ENCODE measurements at places on chromosomes 6 and 20.

GRCh38 chr6:107991061-107991460 lies 33.1 kb upstream of the SEC63 start:
- DNase-seq = no peak

DNA sequence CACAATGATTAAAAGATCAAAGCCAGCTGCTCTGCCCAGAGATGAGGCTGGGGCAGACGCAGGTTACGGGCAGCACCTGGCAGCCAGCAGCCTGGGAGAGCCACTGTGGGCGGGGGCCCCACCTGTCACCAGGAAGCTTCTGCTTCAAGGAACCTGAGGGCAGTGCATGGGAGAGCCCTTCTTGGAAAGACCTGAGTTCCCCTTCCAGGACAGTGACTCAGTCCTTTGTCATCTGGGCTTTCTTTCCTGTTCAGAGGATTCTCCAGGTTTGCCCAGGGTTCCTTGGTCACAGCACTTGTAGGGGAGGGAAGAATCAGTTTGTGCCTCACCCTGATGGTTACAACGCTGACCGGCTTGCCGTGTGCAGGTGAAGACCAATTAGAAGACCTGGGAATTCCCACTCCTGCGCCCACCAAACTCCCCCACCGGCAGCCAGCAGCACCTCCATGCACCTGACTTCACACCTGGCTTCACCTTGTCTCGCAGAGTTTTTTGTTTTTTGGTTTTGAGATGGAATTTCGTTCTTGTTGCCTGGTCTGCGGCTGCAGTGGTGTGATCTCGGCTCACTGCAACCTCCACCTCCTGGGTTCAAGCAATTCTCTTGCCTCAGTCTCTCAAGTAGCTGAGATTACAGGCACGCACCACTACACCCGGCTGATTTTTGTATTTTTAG lies 2.0 kb downstream of the ZBP1 start:
- no peak for DNase-seq

- DNase-seq = no peak
These were observed 233.3 kb upstream of the RUNX2 start for GRCh38 chr6:45094831-45095230.

DNA sequence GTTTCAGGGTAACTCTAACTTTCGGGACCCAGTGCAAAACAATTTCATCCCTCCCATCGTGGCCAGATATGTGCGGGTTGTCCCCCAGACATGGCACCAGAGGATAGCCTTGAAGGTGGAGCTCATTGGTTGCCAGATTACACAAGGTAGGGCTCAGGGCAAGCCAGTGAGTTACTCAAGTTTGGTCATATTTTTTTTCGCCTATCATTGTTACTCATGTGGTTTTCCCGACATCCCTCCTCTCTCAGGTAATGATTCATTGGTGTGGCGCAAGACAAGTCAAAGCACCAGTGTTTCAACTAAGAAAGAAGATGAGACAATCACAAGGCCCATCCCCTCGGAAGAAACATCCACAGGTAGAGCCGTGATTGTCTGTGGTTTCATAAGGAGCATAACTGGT lies 58.2 kb downstream of the DCBLD1 start:
- DNase-seq = no peak

- no peak for DNase-seq
These were observed 71.3 kb upstream of the SLC2A12 start for GRCh38 chr6:134123666-134124208.

GRCh38 chr6:131635384-131636340 lies 1.4 kb upstream of the ENPP3 start:
- DNase-seq = no peak

DNA sequence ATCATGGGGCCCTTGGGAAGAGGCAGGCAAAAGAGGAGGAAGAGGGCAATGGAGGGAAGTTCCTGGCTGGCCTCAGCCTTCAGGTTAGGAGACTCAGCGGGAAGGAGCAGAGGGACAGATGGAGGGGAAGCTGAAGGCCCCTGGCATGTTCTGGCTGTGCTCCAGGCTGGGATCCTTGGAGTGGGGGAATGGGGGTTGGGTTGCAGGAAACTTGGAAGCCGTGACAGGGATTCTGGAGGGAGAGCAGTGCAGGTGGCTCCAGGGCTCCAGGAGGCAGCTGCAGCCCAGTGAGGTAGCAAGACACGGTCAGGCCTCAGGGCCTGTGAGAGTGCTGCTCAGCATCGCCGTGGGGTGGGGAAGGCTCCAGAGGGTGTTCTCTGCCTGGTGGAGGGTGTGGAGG lies 64.6 kb upstream of the SCP2D1 start:
- DNase-seq = no peak

GRCh38 chr6:32291543-32291942 lies 67.7 kb upstream of the NOTCH4 start:
- no peak for DNase-seq

GRCh38 chr20:48326868-48327267 lies 500.9 kb downstream of the PREX1 start:
- DNase-seq = no peak

GRCh38 chr6:125942672-125943527 lies 13.7 kb upstream of the HINT3 start:
- DNase-seq = no peak

DNA sequence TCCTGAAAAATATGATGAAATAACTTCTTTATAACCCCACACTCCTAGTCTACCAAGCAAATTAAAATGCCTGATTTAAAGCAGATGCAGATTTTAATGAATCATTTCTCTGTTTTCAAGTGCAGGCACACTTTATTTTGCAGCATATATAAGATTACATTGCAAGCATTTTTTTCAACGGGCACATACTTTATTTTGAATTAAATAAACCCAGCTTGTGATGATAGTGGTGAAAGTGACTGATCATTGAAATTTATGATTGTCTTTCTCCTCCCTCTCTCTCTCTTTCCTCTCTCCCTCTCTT lies 12.2 kb upstream of the MOXD1 start:
- DNase-seq = no peak

- DNase-seq = no peak
These were observed 12.2 kb downstream of the TNFAIP3 start for GRCh38 chr6:137879299-137879698.

DNA sequence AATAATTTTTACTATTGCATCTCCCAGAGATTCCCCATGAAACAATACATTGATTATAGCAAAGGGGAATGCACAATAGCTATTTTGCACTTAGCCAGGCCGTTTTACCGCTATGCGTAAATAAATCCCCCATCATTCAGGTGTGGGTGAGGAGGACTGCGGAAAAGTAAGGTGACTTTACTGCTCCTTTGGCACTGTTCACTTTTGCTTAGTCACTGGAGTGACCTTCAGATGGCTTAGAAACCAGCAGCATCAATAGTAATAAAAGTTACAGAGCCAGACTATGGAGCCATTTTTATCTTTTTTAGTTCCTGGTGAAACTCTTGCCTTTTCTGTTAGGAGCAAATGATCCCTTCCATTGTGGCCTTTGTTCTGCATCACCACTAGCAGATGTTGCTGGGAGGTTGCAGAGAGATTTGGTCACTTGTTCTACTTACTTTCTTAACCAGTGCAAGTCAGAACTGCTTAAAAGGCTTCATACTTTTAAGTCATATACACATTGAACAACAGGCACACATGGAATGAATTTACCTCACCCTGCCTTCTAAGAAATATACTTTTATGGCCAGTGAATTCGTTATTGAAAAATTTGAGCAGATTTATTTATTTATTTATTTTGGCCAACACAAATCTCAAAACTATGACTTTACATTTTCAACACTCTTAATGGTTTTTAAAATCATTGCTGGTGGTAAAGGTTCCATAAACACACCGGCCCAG lies 12.1 kb upstream of the BTBD3 start:
- DNase-seq = no peak

GRCh38 chr6:170186941-170187668 lies 103.8 kb downstream of the DLL1 start:
- DNase-seq = no peak

- DNase-seq = no peak
These were observed 60.9 kb downstream of the ATXN1 start for GRCh38 chr6:16700202-16700915.

- no peak for DNase-seq
These were observed 18.9 kb downstream of the MAN1A1 start for GRCh38 chr6:119330520-119331113.

- no peak for DNase-seq
These were observed 64.1 kb upstream of the DDR1 start for GRCh38 chr6:30820193-30820592.

- DNase-seq = no peak
These were observed 4.1 kb downstream of the SLC17A9 start for GRCh38 chr20:62956387-62957135.

All from left lung (tissue), 14 donors.